ENCODE measurements at places on chromosomes 4 and X. TPM values are rescaled to one million over a fixed set of nuclear protein-coding genes. Genes with fewer than 3 reads are reported as not detected.

The CITED1 gene
- total RNA-seq = not detected

The PABPC1L2B gene
- 0.17 TPM for total RNA-seq

The SPP1 gene
- 160 TPM for total RNA-seq

The CTAG1A gene
- not detected for total RNA-seq

The ITM2A gene
- total RNA-seq = not detected

The PDE5A gene
- 7.6 TPM for total RNA-seq

The PPP1R2C gene
- not detected for total RNA-seq
